ENCODE measurements at places on chromosomes 1 and 21. TPM values are rescaled to one million over a fixed set of nuclear protein-coding genes. Genes with fewer than 3 reads are reported as not detected.

DNA sequence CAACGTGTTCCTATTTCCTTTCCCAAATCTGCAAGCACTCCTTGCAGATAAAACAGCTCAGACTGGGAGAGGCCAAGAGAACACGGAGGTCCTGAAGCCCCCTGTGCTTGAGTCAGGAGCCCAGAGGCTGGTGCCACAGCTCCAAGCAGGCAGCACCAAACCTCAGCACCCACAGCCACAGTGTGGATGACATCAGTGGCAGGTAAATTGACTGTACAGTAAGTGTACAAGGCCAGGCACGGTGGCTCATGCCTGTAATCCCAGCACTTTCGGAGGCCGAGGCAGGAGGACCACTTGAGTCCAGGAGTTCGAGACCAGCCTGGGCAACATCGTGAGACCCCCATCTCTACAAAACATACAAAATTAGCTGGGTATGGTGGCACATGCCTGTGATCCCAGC lies 1.9 kb upstream of the COL6A1 start:
- DNase-seq = peak; percentile 82

- no peak for DNase-seq
Observed at GRCh38 chr1:115426956-115427355, 88.9 kb upstream of the NGF start.

- DNase-seq = no peak
Observed at GRCh38 chr1:12634156-12634555, 9.7 kb upstream of the AADACL4 start.

Gene UTS2
- not detected for total RNA-seq

GRCh38 chr1:179953974-179954492 lies 577 bp upstream of the CEP350 start:
- no peak for DNase-seq

Gene RRP15
- 26.6 TPM for total RNA-seq

DNA sequence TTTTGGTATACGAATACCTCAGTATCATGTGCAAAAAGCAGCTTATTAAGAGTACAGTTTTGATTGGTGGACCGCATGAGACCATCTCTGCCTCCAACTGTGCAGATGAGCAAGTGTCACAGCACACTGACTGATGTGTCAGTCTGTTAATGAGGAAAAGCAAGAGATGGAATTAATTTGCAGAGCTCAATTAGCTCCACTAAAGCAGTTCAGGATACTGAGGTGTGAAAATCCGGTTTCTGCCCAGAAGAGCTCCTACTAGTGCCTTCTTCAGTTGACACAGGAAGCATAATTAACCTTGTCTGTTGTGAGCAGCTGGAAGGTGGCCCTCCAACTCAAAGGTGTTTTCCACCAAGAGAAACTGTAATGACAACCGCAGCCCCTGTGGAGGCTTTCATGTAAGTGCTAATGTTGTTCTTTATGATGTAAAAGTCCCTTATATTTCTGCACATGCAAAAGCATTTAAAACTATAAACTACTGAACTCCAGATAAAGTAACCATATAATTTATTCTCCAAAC lies 44.3 kb downstream of the PCNX2 start:
- DNase-seq = no peak

Gene SPRR2A
- total RNA-seq = not detected

Gene FNDC5
- total RNA-seq = 0.96 TPM

GRCh38 chr1:23369335-23370013 lies at the start of gene ZNF436:
TSS of gene ZNF436 (minus strand) at chr1:23369836. CDS start at chr1:23368005, 1,831 bp downstream.
- DNase-seq = no peak

DNA sequence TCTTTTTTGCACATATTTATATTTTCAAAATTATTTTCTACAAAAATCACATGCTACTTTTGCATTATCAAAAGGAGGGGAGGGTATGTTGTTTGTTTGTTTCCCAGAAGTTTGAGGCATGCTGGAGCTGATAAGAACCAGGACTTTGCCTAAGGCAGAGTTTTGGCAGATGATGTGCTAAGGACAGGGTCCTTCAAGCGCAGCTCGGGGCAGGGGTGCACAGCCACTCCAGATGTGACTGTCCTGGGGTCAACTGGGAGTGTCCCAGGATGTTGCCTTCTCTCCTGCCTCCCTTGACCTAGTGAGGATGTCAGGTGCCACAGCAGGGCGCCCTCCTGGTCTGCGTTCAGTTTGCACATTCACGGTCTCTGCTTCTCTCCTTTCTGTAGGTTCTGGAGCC lies 42.6 kb upstream of the SRRM1 start:
- DNase-seq = peak; percentile 39

DNA sequence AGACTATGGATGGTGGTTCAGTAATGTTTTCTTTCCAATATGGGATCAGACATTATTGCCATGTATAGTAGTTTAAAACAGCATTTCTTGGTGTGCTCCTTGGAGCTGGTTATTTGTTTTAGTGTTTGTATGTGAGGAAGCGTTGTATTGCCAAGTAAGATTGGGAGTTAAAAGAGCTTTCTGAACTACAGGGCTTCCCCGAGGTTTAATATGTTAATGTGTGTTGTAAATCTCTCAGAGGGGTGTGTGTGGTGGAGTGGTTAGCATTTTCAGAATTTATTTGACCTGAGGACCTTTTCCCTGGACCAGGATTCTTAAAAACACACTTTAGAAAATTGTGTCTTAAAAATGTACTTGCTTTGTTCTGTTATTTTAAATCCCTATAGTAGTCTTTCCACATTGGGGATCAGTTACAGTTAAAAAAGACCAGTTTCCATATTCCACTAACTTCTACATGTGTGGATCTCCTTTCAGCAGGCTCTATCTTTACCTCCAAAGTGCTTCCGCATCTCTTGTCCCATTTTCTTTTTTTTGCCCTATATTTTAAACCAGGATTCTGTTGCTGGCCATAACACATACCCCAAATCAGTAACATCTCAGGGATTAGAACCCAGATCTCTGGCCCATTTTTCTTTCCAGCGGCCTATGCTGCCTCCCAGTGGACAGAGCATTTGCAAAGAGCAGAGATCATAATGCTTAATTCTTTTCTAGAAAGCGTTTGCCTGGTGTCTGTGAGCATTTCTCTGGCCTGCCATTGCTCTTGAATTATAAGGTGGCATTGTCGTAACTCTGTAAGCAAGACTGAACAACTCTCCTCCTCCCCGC lies 58.6 kb downstream of the PBX1 start:
- no peak for DNase-seq

DNA sequence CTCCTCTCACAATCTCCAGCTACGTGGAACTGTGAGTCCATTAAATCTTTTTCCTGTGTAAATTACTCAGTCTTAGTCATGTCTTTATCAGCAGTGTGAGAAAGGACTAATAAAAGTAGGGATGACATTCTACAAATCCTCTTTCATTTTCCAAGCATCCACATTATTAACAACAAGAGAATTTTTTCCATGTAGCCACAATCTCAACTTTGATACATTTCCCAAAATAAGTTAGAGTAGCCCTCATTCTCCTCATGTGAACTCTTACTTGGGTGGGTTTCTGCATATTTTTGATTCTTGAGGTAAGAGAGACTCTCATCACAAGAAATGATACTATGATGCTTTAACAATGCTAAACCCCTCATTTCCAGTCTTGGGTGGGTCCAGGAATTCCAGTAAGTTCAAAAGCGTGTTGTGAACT lies 52.8 kb downstream of the TNFSF18 start:
- no peak for DNase-seq

DNA sequence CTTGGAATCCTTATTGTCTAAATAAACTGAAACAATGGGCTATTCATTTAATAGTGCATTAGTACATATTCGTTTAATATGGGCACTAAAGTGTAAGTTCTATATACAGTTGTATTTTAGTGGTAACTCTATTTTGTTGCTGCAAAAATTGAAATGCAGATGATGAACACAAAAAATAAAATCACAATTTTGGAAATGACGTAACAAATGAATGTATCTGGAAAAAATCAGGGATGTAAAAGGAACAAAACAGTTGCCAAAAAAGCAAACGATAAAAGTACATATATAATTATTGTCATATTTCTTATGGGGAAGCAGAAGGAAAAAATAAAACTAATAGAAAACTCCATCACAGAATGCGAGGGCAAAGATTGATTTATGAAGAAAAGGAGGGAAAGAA lies 254.9 kb downstream of the RYR2 start:
- no peak for DNase-seq

DNA sequence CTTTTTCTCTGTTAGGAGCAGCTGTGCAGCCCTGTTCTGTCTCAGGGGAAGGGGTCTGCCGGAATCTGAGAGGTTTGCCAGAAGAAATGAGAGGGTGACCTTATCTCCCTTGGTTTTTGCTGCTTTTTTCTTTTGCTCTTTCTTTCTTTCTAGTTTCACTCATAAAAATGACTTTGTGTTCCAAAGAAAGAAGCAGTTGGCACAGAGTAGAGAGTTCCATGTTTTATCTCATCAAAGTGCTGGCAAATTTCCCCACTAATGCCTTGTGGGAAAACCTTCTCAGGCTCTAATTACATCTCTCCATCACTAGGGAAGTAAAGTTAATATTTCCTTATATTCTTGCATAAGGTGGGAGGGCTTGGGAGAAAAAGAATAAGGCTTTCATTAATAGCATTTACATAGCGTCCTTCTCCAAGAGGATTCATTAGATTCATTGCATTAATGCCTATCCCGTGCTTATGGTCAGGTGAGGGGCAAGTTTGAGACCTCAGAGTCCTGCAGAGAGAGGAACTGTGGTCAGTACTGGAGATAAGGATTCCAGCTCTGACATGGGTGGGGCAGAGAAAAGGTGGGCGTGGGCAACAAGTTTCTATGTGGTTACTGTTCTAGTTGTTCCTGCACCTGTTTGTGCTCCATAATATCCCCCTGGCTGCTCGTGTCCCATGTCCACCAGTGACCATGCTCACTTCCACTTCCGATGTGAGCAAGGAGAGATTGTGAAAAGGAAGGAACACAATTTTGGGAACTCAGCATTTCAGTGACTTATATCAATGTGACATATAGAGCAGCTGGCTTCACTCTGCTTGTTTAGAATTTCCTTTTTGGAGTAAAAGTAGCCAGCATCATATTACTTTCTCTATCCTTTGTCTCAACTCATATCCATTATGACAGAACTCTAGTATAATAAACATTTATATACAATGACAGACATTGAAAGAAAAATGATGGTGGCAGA lies 79.5 kb downstream of the DISC1 start:
- no peak for DNase-seq

DNA sequence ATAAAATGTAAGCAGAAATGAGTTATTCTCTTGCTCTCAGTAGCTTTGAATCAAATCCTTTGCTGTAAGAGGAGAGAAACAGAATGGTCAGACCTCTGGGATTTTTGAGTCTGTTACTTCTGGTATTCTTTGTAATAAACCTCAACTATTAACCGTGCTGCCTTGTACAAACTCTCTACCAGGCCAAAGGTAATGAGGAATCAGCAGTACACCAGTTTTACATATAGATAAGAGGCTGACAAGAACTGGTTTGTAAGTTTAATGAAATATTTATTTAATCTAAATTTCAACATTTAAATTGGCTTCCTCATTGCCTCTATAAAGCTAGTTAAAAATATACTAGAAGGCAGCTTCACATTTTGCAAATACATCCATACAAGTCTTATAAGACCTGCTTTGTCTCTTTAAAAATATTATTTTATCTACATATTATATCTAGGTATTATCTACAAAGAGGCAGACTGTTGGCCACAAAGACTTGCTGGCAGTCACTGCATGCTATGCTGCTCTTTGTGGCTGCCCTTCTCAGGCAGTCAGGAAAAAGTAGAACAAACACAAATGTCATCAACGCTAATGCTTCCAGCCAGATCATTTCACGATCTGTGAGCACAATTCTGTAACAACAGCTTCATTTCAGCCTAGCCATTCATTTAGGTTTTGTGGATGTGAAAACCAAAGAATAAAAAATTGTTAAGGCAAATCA lies 173.0 kb downstream of the GABPA start:
- no peak for DNase-seq

DNA sequence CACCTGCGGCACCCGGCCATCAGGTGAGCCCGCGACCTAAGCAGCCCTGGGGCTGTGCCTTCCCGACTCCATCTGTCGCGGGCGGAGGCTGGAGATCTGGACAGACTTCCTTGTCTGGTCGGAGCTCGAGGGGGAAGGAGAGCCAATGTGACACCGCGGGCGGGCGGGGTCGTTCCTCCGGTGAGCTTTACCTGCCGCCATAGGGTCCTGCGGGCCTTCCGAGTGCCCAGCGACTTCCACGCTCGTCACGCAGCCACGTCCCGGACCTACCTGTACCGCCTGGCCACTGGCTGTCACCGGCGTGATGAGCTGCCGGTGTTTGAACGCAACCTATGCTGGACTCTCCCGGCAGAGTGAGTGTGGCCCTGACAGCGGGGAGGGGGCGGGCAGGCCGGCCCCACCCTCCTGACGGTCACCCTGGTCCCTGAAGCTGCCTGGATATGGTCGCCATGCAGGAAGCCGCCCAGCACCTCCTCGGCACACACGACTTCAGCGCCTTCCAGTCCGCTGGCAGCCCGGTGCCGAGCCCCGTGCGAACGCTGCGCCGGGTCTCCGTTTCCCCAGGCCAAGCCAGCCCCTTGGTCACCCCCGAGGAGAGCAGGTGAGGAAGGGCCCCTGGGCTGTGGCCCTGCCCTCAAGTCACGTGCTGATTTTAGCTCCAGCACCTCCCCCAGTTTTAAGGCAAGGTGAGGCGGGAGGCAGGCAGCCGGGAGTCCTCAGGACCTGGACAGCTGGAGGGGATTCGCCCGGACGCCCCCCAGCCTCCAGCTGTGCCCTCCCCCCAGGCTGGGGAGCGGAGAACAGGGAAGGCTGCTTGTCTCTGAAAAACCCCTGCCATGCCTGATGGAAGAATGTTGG lies 1.1 kb downstream of the PUSL1 start:
- no peak for DNase-seq

DNA sequence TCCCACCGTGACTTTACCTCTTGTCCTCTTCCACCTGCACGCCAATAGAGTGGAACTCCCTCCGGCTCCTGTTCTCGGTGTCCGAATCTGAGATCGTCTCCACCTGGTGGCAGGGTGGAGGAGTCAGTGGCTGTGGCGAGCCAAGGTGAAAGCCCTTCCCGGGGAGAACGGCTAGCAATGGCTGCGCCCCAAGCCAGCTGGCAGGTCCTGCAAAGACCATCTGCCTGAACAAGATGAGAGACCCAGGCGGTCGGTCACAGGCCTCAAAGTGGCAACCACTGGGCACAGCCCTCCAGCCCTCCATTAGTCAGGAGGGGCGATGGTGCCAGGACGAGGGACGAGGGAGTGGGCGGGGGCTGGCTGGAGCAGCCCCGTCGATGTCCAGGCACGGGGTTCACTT lies 25.4 kb upstream of the SMIM12 start:
- no peak for DNase-seq

Gene UBE2U
- total RNA-seq = not detected

GRCh38 chr21:42698733-42699132 lies 45.3 kb downstream of the PDE9A start:
- DNase-seq = peak; percentile 22

Measured in mesenteric fat pad (tissue), 1 donor.